Activated CD4-positive, CD25-positive, alpha-beta regulatory T cell treated with anti-CD3 and anti-CD28 coated beads, Interleukin-2, amount 50 U/mL, for 16 hours (primary cell): ENCODE measurements at places on chromosomes 3 and 15.

- DNase-seq = no peak
Measured at GRCh38 chr3:50356553-50356952, 2.8 kb downstream of the TMEM115 start.

DNA sequence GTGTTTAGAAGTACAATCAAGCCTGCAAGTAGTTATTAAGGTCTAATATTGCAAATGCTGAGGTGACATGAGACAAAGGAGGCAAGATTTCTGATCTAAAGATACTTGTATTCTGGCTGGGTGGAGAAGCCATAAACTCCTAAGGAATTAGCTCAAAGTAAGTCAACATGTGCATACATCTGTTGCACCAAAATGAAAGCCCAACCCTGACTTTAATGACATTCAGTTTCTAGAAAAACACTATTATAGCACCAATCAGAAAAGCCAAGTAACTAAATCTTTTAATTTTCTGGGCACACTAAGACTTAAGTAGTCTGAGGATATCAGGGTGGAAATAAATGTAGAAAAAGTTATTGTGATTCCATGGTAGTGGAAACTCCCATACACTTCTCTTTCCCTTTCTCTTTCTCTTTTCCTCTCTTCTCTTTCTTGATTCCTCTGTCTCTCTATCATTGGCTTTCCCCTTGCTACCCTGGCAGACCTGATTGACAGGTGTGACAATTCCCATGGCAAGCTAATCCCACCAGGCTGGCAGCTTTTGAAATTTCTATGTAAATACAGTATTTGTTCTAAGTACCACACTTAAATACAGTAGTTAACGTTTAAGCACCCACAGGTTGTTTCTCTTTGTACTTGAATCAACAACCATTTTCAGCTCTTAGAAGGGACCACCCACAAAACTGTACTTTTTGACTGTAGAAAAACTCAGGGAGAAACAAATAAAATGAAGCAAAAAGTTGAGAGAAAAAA is 528.4 kb upstream of the SEMA6D start:
- no peak for DNase-seq

DNA sequence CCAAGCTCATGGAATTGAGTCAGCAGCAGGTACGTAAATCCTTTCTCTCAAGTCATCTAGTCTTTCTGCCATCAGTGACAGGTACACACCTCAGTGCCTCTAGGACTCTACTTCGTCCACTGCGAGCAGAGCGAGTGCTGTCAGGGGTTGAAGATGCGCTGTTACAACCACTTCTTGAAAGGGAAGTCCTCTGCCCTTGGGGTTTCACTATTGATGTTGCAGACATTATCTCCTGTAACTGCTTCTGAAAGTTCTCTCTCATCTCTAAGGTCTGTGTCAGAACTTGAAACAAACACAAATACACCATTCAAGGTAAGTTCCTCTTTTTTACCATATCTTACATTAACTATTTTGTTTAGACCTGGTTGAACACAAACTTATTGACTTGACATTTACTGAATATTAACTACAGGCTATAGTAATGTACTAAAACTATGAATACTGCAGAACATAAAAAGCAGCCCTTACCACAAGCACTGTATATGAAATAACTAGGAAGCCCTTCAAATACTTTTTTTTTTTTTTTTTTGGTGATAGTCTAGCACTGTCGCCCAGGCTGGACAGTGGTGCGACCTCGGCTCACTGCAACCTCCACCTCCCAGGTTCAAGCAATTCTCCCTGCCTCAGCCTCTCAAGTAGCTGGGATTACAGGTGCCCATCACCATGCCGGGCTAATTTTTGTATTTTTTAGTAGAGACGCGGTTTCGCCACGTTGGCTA is 41.5 kb downstream of the TOPBP1 start:
- no peak for DNase-seq

- no peak for DNase-seq
Measured at GRCh38 chr3:183464480-183464879, 36.1 kb upstream of the MCF2L2 start.

DNA sequence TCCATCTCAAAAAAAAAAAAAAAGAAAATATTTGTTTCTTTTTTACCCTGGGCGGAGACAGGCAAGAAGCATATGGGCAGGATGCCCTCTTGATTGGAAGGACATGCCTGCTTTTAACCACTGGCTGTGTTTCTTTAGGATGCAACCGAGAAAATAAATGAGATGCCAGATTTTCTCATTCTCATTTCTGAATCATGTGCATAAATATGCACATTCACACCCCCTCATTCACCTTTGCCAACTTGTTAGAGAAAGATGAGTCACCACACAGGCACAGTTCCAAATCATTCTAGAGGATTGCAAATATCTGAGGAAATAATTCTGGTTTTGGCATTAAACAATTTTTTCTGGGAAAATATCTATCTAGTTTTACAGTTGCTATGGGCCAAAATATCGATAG is 3.3 kb downstream of the LIPH start:
- no peak for DNase-seq
